ENCODE measurements at places on chromosomes 7 and 10.

- no peak for DNase-seq
These were observed 506 bp upstream of the FAM170B start for GRCh38 chr10:49134327-49134726.

DNA sequence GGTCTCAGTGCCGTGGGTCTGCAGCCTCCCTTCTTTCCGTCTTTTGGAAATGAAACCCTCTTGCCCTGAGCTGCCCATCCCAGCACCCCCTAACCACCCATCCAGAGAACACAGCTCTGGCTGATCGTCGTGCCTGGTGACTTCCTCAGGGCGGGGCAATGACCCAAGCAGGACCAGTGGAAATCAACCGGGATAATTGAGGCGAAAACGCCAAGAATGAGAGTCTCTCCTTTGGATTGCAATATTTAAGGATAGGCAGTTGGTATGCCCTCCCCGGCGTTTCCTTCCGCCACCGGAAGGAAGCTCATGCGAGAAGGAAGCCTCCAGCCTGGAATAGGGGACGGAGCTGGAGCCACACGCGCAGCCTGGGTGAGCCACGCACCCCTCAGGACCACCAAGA, 73.7 kb upstream of the PFKP start:
- no peak for DNase-seq

GRCh38 chr7:6714360-6714759, 7.6 kb upstream of the ZNF12 start:
- no peak for DNase-seq

GRCh38 chr10:7162331-7162730, 248.5 kb downstream of the SFMBT2 start:
- DNase-seq, result no peak

DNA sequence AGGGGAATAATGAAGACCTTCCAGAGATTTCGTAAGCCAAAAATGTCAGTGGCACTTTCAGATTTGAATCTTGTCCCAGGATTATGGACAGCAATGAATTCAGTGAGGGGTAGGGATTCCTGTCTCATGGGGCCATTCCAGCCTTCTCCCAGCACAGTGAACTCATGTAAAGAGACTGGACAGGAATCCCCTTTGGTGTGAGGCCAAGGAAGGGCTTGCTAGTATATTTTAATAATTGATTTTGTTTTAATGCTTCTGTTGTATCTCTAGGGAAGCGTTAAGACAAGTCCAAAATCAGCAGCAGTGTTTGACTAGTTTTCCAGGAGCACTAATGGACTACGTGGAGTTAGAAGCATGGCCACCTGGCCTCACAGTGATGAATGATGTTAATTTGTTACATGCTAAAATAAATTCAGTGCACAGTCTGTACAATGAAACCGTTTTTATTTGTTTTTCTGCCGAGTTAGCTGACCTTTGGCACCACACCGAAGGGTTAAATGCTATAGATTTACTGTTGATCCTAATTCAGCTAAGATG, 214.0 kb upstream of the DKK1 start:
- no peak for DNase-seq

DNA sequence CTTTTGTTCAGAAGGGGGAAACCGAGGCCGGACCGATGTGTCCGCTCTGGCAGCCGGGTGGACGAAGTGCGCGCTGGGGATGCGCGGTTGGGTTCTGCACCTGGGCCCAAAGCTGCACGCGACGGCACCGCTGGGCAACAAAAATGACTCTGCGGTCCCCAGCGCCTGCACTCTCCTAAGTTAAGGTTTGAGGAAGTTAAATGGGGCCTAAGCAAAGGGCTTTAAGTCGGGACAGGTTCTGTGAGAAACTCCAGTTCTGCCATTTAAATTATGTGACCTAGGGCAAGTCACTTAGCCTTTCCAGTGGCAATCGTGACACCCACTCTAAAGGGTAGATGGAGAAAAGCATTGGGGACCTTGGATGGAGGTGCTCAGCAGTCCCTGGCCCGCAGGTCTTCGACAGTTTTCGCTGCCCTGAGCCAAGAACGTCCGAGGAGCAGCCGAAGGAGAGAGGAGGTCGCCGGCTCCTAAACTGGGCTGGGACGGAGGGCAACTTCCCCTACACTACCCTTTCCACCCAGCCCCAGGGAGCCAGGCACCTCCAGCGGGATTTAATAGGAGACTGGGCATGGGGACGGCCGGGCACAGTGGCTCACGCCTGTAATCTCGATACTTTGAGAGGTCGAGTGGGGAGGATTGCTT, 534 bp upstream of the ACBD5 start:
- peak; percentile 2 for DNase-seq

DNA sequence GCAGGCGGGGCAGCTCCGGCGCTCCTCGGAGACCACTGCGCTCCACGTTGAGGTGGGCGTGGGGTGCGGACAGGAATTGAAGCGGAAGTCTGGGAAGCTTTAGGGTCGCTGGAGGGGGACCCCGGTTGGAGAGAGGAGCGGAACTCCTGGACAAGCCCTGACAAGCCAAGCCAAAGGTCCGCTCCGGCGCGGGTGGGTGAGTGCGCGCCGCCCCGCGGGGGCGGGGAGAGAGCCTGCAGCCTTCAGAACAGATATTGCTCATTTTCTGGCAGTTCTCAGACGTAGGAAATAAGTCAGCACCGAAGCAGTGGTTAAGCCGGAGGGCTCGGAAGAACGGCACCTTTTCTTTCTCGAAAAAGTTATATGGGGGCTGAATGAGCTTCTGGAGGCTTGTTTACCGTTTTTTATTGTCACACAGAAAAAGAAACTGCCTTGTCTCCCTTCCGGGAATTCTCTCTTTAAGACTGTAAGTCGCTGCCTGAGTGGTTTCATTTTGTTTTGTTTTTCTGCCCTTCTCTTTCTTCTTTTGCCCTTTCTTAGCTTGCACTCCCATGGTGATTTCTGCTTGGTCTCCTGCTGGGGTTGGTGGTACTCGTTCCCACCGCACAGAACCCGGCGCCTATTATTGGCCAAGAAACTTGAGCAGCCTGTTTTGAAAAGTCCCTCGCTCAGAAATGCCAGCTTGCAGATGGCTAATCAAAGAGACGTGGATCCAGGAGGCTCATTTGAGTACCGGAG, 732 bp downstream of the FAS start:
- peak; percentile 60 for DNase-seq

GRCh38 chr7:157152391-157152937, 13.7 kb downstream of the UBE3C start:
- DNase-seq, result no peak

- DNase-seq, result peak; percentile 66
These were observed 91.2 kb downstream of the GTF2IRD1 start for GRCh38 chr7:74544706-74545469.

DNA sequence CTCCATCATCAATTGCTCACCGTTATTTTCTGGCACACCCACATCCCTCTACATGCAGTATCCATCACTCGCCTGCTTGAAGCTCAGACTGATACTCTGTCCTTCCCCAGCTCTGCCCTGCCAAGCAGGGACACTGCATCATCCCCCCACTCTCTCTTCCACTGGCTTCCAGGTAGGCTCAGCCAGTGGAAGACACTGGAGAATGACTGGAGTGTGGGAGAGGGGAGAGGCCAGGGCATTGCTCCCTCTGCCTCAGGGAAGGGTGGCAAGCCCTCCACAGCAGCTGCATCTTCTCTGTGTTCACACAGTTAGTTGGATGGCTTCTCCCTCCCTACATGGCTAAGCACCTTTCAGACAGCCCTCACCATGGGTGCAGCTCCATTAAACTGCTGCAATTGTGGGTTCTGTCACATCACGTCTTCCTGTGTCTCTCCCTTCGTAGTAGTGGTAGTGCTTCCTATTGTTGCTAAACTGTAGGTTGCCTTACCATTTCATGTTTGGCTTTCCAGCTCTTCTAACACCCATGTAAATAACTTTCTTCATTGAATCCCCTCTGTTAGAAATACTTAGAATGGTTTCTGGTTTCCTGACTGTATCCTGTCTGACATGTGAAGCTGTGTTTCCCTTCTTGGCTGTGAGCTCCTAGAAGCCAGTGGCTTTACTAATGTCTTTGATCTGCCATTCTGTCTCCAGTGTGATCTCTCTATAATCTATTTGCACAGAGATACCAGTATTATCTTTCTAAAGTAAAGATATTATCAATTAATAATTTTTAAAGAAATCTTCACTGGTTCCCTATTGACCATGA, 483.7 kb upstream of the LRRN3 start:
- no peak for DNase-seq

DNA sequence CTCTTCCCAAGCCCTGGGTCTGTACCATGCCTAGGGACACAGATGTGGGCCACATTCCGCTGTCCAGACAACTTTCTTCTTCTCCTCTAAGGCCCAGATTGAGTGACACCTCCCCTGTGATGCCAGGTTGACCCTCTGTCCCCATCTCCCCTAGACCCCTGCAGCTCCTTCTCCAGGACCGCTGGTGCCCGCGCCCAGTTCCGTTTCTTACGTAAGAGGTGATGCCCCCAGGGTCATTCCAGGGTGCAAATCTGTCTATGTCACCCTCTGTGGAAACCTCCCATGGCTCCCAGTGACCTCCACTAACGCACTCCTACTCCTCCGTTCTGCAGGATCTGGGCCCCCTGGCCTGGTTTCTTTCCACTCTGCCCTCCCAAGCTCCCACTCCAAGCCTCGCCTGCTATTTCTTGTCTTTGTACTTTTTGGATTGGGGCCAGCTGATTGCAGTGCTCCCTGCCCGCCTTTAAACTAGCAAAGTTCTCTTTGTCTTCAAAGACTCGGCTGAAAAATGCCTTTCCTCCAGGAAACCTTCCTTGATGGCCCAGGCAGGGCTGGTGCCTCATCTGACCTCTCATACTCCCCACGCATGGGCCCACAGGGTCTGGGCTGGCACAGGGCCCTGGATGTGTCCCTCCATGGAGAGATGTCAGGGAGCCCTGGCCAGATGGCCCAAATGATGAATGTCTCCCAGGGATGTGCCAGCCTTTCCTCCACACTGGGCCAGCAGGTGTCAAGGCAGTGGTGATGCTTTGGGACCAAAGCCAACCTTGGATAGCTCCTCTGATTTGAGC, 21.3 kb upstream of the ELN start:
- no peak for DNase-seq

DNA sequence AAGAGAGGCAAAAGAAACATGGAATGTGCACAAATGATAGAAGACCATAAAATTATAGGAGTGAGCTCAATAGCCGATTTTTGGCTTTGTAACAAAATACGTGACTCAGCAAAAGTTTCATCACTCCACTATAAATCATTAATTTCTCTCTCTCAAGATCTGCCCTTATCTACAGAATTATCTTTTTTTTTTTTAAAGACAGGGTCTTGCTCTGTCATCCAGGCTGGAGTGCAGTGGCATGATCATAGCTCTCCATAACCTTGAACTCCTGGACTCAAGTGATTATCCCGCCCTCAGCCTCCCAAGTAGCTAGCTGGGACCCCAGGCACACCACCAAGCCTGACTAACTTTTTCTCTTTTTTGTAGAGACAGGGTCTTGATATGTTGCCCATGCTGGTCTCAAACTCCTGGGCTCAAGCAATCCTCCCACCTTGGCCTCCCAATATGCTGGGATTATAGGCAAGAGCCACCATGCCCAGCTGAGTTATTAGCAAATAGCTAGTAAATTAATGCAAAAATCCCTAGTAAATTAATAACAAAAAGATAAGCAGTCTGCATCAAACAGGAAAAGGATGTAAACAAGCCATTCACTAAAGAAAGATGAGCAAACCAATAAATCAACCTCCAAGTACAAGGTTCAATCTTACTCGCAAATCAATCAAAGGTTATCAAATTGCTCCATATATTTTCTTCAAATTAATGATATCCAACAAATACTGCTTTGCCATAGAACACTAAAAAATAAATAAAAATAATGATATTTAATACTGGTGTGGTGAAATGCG, 450.7 kb downstream of the PARD3 start:
- DNase-seq, result no peak

DNA sequence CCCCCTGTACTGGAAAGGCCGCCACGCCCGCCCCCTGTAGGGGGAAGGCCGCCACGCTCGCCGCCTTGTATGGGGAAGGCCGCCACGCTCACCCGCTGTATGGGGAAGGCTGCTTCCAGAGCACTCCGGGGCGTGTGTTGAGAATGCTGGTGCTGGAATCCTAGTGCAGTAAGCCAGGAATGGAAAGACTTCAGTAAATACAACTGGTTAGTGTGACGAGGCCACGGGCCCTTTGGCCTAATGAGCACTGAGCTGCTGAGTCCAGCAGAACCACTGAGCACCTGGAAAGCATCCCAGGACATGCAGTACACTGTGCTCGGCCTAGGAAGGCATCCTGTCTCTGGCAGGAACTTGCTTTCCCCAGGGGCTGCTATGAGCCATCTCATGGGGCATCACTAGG, 398.9 kb downstream of the PTPRN2 start:
- DNase-seq, result no peak

GRCh38 chr10:43086321-43086942, 9.6 kb downstream of the RET start:
- no peak for DNase-seq

DNA sequence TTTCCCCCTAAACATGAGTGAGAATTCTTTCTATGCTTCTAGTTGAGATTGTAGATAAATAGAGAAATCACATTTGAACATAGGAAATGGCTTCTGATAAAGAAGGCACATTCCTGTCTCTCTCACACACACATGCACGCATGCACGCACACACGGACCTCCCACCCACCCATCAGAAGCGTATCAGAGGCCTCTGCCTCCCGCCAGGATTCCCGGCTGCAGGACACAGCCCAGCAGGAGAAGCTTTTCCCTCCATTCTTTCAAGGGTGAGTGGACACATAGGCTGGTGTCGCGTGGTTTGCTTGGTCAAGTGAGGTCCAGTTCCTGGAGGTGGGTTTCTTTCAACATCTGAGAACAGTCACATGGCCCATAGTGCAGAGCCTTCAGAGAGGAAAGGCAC, 34.2 kb downstream of the KLF6 start:
- DNase-seq, result no peak

GRCh38 chr7:94698275-94698674, 42.3 kb upstream of the SGCE start:
- peak; percentile 66 for DNase-seq

- DNase-seq, result no peak
These were observed 24.1 kb upstream of the HPS1 start for GRCh38 chr10:98470850-98471249.

- DNase-seq, result no peak
These were observed 228.2 kb downstream of the AHR start for GRCh38 chr7:17526621-17527020.

- DNase-seq, result peak; percentile 76
These were observed 166.4 kb downstream of the C7orf25 start for GRCh38 chr7:42745357-42746059.

GRCh38 chr7:99461221-99461620, 4.7 kb downstream of the ATP5MF start:
- DNase-seq, result no peak

DNA sequence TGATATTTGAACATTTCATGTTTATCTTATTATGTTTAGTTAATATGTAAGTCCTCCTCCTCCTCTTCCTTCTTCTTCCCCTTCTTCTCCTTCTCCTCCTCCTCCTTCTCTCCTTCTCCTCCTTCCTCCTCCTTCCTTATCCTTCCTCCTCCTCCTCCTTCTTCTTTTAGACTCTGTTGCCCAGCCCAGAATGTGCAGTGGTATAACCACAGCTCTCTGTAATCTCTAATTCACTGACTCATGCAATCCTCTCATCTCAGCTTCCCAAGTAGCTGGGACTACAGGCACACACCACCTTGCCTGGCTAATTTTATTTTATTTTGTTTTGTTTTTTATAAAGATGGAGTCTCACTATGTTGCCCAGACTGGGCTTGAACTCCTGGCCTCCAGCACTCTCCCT, 83.4 kb upstream of the ODAD2 start:
- no peak for DNase-seq

- no peak for DNase-seq
These were observed 108.3 kb upstream of the CDK6 start for GRCh38 chr7:92944633-92945032.

GRCh38 chr7:143329471-143330170, 13.7 kb downstream of the CLCN1 start:
- peak; percentile 61 for DNase-seq
